ENCODE measurements at places on chromosomes 5 and 9.

- DNase-seq, result no peak
These were observed 7.2 kb downstream of the FAM219A start for GRCh38 chr9:34451135-34451534.

DNA sequence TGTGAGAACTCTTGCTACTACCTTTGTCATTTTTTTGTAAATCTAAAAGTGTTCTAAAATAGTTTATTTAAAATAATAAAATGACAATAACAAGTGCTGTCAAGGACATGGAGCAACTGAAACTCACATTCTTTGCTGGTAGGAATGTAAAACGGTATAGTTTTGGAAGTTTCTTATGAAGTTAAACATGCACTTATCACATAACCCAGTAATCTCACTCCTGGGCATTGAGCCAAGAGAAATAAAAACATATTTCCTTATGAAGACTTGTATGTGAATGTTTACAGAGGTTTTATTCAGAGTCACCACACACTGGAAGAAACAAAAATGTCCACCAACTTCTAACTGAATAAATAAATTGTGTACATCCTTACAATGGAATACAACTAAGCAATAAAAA lies 46.0 kb upstream of the COL15A1 start:
- no peak for DNase-seq

DNA sequence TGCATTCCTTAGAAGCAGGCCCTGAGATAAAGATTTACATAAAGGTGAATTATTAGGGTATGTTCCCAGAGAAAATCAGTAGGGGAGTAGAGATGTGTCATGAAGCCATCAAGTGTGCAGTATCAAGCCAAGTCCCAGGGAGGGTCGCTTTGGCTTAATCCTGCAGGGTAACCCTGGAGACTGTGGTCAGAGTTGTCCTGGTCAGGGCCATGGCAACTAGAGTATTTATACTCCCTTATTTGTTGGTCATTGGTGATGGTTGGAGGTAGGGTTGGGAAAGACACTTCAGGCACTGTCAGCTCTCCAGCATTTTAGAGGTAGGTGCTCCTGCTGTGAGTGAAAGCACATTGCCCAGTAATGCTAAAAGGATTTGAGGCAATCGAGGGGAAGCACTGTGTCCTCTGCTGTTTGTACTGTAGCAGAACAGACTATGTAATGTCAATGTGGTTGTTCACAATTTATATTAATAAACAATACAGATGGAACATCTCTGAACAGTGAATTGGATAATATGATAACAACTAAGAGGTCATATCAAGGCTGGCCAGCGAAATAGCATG lies 108.9 kb downstream of the GDNF start:
- no peak for DNase-seq

- no peak for DNase-seq
These were observed 5.3 kb downstream of the BARX1 start for GRCh38 chr9:93949694-93950449.

- DNase-seq, result no peak
These were observed 20.3 kb upstream of the OLFM1 start for GRCh38 chr9:135067096-135067710.

- no peak for DNase-seq
These were observed 388.8 kb downstream of the ZSWIM6 start for GRCh38 chr5:61720829-61721228.

DNA sequence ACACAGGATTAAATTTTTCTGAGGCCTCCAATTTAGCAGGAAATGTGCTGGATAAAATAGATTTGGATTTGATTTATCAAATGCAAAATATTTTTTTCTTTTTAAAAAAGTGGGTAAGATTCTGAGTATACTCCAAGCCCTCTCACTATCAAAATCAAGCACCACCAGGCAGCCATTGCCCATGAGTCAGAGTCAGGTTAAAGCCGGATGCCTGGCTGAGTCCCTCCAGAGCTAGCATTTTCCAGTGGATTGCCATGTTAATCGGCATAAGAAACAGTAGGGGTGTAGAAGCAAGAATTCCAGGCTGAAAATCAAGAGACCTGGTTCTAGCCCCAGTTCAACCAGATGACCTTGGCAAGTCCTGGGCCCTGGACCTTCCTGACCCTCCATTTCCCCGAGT lies 85.3 kb downstream of the FAM114A2 start:
- no peak for DNase-seq

DNA sequence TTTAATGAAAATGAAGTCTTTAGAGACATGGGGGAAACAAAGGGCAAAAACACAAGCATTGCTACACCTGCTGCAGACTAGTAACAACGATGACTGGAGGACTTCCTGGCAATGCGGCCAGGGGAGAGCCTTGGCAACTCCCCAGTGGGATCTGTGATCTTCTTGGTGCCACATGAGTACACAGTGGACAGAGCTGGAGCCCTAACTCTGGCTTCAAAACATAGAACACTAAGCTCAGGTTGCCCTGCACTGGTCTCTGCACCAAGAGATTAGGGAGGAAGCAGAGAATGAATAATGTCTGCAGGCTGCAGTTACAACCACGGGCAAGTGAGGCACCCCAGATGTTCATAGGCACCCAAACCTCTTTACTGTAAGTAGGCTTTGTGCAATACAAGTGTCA lies 91.1 kb downstream of the MRPS27 start:
- DNase-seq, result no peak

DNA sequence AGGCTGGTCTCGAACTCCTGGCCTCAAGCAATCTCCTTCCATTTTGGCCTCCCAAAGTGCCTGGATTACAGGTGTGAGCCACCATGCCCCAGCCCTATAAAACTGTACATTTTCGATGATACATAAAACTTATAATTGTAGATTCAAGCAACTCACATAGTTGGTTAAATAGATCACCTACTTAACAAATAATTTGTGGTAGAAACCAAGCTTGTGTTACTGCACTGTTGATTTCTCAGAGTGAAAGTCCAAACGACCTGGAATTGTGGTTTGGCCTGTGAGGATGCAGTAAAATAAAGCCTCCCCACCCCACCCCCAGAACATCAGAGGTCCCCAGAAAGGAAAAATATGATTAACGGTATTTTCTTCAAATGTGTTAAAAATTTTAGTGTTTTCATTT lies 92.7 kb downstream of the TRIO start:
- DNase-seq, result no peak

DNA sequence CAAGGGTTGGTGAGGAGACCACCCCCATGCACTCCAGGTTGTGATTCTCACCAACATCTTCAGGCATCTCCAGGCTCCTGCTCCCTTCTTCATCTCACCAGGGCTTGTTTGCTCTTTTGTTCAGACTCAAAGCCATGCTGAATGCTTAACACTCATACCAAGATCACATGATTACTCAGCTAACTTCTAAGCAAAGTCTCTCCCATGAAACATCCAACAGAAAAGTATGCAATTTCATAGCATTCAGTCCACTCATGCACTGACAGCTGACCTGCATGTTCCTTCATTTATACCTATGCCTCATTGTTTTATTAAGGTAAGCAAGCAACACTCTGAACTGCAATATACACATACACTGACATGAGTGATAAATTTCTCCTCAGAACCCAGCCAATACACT lies 69.0 kb downstream of the SHC3 start:
- DNase-seq, result no peak

GRCh38 chr5:92945605-92946097 lies 635.4 kb downstream of the NR2F1-AS1 start:
- no peak for DNase-seq

- no peak for DNase-seq
These were observed 12.0 kb downstream of the IRX2 start for GRCh38 chr5:2739360-2740050.

Measured in CMK (cell line).